ENCODE measurements at places on chromosomes 2 and 18. TPM values are rescaled to one million over a fixed set of nuclear protein-coding genes. Genes with fewer than 3 reads are reported as not detected.

Gene SERPINB4
- not detected for total RNA-seq

Gene SCN3A
- total RNA-seq = 1.3 TPM

Gene C2orf80
- not detected for total RNA-seq

Gene DPP4
- 27.6 TPM for total RNA-seq
